Activated CD8-positive, alpha-beta memory T cell treated with anti-CD3 and anti-CD28 coated beads for 1 hour (primary cell): ENCODE measurements at places on chromosomes 13 and 19.

- DNase-seq = no peak
These were observed 71.6 kb upstream of the TEX29 start for GRCh38 chr13:111248822-111249221.

- DNase-seq = no peak
These were observed 564.5 kb downstream of the FGF9 start for GRCh38 chr13:22235285-22235949.

- DNase-seq = no peak
These were observed 14.6 kb upstream of the CLC start for GRCh38 chr19:39752390-39752789.

DNA sequence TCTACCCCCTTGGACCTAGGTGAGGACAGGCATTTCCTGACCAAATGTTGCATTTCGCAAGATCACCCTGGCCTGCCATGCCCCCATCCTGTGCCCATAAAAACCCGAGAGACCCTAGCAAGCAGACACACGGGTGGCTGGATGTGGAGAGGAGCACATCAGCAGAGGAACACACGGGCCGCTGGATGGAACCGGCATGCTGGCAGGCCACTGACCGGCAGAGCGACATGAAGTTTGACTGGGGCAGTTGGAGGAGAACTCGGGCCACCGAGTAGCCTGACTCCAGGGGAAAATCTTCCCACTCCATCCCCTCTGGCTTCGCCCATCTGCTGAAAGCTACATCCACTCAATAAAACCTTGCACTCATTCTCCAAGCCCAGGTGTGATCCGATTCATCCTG is 329.3 kb downstream of the FGF9 start:
- DNase-seq = no peak

- peak; percentile 32 for DNase-seq
These were observed 467 bp downstream of the LAMP1 start for GRCh38 chr13:113297370-113298042.
